ENCODE measurements at places on chromosomes 3 and 15.

GRCh38 chr3:53711387-53711786 is 134.8 kb downstream of the CHDH start:
- no peak for DNase-seq

- DNase-seq: no peak
These were observed 5.6 kb upstream of the AEN start for GRCh38 chr15:88615303-88616107.

GRCh38 chr3:69752241-69752640 is 13.0 kb downstream of the MITF start:
- no peak for DNase-seq

- DNase-seq: no peak
These were observed 341.4 kb upstream of the SGO1 start for GRCh38 chr3:20527368-20527767.

DNA sequence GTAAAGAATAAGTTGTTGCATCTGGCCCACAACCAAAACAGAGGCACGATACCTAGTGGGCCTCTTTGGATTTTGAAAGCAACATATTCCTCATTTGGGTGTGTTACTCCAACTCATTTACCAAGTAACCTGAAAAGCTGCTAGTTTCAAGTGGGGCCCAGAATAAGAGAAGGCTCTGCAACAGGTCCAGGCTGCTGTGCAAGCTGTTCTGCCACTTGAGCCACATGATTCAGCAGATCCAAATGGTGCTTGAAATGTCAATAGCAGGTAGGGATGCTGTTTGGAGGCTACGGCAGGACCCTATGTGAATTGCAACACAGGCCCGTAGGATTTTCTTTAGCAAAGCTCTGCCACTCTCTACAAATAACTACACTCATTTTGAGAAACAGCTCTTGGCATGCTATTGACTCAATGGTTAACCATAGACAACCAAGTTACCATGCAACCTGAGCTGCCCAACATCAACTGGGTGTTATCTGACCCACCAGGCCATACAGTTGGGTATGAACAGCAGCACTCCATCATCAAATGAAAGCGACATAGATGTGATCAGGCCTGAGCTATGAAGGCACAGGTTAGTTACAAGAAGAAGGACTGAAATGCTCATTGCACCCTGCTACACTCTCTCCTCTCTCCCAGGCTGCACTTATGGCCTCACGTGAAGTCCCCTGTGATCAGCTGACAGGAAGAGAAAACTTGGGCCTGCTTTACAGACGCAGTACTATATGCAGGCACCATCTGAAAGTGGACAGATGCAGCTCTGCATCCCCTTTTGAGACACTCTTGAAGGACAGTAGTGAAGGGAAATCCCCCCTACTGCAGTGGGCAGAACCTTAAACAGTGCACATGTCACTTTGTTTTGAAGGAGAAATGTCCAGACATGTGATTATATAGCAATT is 9.5 kb upstream of the MCF2L2 start:
- DNase-seq: peak; percentile 78

DNA sequence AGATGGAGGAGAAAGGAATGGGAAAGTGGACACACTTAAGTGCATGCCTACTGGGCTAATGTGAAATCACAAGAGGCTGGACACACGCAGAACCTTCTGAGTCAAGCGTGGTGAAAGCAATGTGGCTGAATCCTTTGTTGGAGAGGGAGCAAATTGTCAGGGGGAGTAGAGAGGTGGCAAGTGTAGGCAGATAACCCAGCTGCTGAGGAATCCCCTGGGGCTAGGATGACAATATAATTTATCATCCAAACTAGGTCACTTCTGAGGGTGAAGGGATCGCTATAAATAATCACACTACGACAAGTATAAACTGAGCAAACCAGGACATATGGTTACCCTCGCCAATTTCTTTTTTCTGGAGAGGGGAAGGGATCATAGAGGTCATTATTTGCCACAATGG is 28.7 kb downstream of the TAMM41 start:
- peak; percentile 5 for DNase-seq

- DNase-seq: no peak
These were observed 3.3 kb downstream of the ARL6IP5 start for GRCh38 chr3:69088063-69088462.

- DNase-seq: no peak
These were observed 156.5 kb upstream of the SLC2A2 start for GRCh38 chr3:171183042-171183441.

DNA sequence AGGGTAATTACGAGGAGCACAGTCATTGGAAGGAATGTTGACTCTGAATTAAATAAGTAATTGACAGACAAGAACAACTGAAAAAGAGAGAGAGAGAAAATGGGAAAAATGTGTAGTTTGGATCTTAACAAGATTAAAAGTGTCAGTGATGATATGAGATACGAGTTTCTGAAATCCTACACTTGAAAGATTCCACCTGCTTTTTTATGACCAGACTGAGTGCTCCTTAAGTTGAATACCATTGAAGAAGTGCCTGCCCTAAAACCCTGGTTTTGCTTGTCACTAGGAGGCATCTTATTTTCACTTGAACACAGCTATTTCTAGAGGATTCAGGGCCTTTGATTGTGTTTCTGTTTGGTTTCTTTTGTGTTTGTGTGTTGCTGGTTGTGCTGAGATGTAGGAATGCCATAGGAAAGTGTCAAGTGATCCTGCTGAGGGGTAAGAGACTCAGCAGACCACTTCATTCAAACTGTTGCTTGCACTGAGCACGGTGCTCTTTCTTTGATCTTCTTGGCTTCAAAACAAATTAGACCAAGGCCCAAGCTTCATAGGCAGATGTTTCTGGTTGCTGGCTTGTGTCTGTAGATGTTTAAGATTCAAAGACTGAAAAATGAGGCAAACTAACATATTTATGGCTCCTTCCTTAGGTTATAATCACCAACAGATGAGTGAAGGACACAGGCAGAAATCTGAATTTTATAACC is 17.2 kb upstream of the ABHD10 start:
- no peak for DNase-seq

GRCh38 chr3:29609328-29609811 is 328.5 kb downstream of the RBMS3 start:
- DNase-seq: no peak

GRCh38 chr3:45800611-45801010 is 4.3 kb upstream of the SLC6A20 start:
- no peak for DNase-seq

Data from NCI-H187 (cell line).